ENCODE measurements at places on chromosomes 12 and 14.

GRCh38 chr12:3980504-3981272 is 107.5 kb upstream of the PARP11 start:
- no peak for DNase-seq

DNA sequence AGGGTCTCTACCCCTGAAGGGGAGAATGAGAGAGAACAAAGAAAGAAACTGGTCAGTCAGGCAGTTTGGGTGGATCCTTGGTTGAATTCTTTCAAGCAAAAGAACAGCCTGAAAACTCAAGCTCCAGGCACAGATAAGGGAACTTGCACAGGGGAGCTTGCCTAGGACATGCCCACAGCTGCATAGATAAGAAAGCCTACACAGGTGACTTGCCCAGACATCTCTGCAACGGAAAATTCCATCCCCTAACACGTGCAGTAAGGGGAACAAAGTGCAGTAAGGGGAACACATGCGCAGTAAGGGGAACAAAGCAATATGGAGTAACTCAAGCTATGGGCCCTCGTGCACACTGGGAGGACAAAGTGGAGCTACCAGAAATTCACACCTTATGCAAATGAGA is 540.1 kb upstream of the MIS18BP1 start:
- no peak for DNase-seq

- DNase-seq: no peak
Observed at GRCh38 chr14:51616256-51616655, 35.5 kb upstream of the FRMD6 start.

DNA sequence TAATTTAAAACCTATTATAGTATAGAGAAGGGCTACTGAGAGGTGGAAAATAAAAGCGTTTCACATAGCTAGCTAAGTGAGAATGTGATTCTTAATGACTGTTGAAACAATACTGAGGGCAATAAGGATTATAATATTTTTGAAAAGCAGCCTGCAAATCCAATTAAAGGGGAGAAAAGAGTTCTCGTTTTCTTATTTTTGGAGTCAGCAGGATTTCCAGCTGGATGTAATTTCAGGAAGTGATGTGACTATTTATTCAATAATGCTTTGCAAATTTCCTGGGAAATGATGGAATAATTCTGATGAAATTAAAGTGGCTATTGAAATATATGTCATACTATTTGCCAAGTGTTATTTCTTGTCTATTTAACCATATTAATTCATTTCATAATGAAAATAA is 279.1 kb downstream of the AEBP2 start:
- no peak for DNase-seq

- DNase-seq: no peak
Observed at GRCh38 chr14:104788873-104789663, 6.5 kb downstream of the AKT1 start.

GRCh38 chr12:104792570-104792969 is 165.5 kb downstream of the SLC41A2 start:
- DNase-seq: peak; percentile 43

- DNase-seq: no peak
Observed at GRCh38 chr12:104741077-104741476, 217.0 kb downstream of the SLC41A2 start.

- no peak for DNase-seq
Observed at GRCh38 chr14:103530390-103530789, 1.4 kb downstream of the TRMT61A start.

DNA sequence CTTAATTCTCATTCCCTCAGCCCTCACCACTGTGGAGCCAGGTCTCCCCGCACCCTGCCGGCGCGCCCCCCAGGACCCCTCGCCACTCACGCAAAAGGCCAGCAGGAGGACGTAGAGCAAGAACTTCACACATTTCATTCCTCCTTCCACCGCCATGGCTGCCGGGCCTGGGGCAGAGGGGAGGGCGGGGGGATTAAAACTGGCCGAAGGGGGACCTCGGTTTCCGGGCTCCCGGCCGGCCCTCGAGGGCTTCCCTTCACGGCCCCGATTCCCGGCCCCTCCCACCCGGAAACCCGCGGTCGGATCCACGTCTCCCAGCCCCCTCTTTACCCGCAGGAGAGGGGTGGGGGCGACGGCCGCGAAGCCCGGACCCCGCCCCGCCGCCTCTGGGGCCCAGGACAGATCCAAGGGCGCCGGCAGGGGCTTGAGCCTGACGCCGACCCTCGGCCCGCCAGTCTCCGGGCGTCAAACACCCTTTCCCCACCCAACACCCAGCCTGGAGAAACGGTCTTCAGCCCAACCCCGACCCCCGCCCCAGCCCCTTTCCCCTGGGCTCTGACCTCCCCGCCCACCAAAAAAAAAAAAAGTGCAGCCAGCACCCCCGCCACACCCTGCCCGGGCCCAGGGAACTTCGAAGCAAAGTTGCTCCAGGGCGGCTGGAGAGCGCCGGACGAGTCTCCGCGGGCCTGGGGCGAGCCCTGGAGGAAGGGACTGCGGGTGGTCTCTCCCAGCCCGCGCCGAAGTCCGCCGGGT is 447 bp downstream of the CD63 start:
- DNase-seq: peak; percentile 73

DNA sequence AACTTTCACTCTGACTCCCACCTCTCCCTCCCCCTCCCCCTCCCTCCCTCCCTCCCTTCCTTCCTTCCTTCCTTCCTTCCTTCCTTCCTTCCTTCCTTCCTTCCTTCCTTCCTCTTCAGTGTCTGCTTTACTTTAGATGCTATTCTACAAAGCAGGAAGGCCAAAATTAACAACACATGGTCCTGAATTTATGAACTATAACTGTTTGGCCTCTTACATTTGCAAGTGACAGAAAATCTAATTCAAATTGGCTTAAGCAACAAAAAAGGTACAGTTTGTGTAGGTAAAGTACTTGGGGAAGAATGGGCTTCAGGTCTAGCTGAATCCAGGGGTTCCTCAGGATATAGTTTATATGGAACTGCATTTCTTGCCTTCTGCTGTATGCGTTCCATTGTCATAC is 673.0 kb downstream of the AACS start:
- no peak for DNase-seq

- DNase-seq: no peak
Observed at GRCh38 chr14:99467336-99468078, 13.2 kb downstream of the SETD3 start.

DNA sequence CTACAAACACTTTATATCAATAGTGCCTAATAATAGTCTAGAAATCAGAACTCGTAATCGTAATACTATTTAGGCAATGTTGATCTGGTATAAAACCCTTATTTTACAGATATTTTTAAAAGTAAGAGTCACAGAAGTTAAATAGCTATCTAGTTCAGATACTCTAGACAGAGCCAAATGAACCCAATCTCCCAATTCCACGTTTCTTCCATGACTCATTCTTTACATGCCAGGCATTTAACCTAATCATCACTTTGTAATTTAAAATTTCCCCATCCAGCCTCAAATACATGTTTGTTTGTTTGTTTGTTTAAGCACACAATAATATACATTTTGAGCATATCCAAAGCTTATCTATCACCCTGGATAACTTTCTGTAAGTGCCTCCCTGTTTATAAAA is 36.4 kb upstream of the GARIN6 start:
- no peak for DNase-seq

DNA sequence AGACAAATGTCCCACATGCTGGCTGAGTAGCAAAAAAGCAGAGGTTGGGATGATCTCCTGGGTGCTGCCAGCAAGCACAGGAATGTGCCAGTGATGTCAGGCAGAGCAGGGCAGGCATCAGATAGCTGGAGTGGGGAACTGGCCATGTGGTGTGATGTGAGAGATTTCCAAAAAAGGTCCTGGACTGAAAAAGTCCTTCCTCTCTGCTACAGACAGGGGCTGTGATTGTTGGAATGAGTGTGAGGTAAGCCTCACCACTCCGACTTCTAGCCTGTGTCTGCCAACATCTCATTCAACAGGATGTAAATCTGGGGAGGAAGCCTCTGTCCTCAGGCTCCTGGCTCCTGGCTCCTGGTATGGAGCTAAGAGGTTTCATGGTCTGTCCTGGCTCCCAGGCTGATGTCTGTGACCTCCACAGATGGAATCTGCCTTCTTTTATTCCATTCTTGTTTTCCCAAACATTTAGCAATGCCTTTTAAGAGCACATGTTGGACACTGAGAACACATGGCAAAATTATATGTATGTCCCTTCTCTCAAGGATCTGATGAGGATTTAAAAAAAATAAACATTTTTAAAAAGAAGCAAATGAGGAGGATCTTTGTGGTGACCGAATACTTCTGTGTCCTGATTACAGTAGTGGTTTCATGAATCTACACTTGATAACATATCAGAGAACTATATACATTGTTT is 50.1 kb upstream of the STK38L start:
- peak; percentile 50 for DNase-seq

DNA sequence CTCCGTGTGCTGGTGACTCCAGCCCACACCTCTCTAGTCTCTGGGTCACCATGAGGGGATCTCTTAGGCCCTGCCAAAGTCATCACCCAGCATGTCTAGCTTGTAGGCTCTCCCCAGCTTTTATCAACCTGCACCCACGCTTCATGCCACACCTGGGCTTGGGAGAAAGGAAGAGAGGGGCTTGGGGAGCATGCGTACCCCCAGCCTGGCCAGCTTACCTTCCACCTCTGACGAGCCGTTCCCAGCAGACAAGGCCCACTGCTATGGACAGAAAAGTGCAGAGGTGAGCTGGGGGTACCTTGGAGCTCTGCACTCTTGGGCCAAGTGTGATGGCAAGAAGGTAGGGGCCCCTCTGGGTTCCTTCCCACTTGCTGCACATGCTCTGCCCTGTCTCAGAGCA is 1.7 kb downstream of the PGF start:
- DNase-seq: no peak

DNA sequence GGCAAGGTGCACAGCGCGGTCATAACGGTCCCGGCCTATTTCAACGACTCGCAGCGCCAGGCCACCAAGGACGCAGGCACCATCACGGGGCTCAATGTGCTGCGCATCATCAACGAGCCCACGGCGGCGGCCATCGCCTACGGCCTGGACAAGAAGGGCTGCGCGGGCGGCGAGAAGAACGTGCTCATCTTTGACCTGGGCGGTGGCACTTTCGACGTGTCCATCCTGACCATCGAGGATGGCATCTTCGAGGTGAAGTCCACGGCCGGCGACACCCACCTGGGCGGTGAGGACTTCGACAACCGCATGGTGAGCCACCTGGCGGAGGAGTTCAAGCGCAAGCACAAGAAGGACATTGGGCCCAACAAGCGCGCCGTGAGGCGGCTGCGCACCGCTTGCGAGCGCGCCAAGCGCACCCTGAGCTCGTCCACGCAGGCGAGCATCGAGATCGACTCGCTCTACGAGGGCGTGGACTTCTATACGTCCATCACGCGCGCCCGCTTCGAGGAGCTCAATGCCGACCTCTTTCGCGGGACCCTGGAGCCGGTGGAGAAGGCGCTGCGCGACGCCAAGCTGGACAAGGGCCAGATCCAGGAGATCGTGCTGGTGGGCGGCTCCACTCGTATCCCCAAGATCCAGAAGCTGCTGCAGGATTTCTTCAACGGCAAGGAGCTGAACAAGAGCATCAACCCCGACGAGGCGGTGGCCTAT is 875 bp downstream of the HSPA2 start:
- no peak for DNase-seq

GRCh38 chr12:111425655-111426054 is 19.9 kb downstream of the SH2B3 start:
- DNase-seq: no peak

- DNase-seq: no peak
Observed at GRCh38 chr12:5343711-5344110, 88.2 kb upstream of the NTF3 start.

GRCh38 chr12:81207664-81208063 is 129.8 kb downstream of the ACSS3 start:
- DNase-seq: no peak

DNA sequence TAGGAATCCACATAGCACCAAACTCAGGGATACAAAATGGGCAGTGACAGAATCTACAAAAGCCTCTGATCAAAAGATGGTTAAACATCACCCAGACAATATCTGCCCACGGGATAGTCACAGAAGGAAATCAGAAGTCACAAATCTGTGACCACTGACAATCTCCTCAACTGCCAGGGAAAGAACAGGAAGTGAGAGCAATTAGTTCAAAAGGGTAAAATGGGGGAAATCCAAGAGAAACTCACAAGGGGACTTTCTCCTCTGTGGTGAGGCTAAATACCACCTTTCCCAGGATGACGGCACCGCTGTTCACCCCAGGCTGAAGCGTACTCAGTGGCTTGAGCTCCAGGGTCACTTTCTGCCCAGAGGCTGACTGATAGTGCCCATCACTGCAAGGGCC is 10.7 kb downstream of the TTC5 start:
- no peak for DNase-seq

DNA sequence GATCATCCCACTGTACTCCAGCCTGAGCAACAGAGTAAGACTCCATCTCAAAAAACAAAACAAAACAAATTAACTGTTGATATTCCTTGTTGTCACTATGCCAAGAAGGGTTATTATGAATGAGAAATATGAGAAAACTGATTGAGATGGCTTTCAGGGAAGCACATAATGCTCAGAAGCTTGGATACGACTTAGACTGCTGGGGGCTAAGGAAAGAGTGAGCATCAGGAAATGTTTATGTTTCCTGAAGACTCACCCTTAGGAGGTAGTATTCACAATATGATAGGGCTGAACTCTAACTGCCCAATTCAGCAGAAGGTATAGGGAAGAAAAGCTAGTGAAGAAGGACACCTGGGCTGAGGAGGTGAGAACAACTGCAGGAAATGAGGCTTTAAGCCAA is 6.3 kb downstream of the STYK1 start:
- DNase-seq: no peak

DNA sequence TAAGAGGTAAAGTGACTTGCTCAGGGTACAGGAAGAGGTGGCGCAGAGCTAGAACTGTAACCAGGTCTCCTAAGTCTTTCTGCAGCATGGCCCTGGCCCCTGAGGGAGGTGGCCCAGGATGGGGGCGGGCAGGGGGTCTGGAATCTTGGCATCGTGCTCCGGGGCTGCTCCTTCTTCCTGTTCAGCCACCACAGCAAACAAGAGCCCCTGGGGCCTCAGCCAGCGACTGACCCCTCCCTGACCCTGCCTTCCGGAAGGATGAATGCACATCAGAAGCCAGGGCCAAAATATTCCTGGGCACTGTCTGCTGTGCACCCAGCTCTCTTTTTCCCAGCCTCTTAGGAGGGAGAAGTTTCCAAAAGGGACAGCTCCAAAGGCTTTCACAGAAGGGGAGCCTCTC is 242.8 kb downstream of the DPF3 start:
- DNase-seq: peak; percentile 66

GRCh38 chr12:125856896-125857295 is 791.7 kb downstream of the AACS start:
- no peak for DNase-seq

GRCh38 chr12:22310275-22310674 is 24.2 kb downstream of the ST8SIA1 start:
- no peak for DNase-seq

DNA sequence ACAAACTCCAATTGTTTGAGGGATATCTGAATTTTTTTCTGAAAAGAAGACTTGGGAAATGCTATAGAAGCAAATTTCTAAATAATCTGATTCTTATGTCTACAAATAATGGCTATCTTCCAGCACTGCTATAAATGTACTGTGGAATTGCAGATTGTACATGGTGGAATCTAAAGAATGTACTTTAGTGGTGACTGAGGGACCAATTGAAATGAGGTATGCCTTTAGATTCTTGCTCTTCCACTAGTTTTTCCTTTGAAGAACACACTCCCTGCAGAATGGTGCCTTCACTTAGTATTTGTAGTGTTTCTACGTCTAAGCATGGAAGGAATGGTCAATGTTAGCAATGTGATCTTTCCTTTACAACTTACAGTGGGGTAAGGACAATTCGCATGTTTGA is 11.7 kb upstream of the PRB4 start:
- DNase-seq: peak; percentile 29
